ENCODE measurements at places on chromosomes 16 and 17.

DNA sequence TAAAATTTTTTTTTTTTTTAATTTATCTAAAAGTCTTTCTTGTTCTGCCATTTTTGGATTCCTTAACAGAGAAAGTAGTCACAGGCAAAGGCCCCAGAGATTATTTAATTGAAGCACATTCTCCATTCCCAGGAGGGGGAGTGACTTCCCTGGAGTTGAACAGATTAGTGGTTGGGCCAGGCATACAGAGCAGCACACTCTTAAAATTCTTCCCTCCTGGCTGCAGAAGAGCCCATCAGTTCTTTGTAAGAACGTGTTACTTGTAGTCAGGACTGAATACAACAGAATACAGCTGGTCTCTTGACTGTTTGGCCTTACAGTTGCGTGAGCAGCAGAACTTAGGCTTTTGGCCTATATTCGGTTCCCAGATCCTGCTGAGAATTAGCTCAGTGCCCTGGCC is 1.8 kb downstream of the ALKBH5 start:
- peak; percentile 17 for DNase-seq

GRCh38 chr17:74803388-74803930 is 27.3 kb upstream of the NAT9 start:
- no peak for DNase-seq

- no peak for DNase-seq
Measured at GRCh38 chr17:76351526-76352071, 2.1 kb downstream of the PRPSAP1 start.

GRCh38 chr16:70683146-70683944 is 2.5 kb downstream of the MTSS2 start:
- no peak for DNase-seq

DNA sequence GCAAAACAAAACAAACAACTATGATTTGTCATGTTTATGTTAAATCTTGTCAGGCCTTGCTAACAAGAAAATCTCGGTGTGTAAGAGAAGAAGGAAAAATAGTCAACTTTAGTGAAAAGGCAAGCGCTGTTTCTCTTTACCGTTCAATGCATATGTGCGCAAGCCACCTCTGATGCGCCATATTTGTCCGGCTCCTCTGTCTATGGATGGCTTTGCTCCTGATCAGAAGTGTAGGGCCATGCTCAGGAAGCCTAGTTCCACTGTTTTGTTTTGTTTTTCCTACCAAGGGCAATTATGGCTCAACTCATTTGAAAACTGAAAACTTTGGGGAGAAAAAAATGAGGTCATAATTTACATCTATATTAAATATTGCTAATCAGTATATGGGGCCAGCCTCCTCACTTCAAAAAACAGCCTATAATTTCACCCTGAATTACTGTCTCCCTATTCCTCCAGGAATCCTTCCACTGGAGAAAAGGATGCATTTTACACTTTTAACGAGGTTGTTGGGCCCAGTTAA is 4.5 kb downstream of the MAF start:
- DNase-seq, result no peak

GRCh38 chr17:32976131-32976530 is 15.5 kb upstream of the SPACA3 start:
- DNase-seq, result no peak

DNA sequence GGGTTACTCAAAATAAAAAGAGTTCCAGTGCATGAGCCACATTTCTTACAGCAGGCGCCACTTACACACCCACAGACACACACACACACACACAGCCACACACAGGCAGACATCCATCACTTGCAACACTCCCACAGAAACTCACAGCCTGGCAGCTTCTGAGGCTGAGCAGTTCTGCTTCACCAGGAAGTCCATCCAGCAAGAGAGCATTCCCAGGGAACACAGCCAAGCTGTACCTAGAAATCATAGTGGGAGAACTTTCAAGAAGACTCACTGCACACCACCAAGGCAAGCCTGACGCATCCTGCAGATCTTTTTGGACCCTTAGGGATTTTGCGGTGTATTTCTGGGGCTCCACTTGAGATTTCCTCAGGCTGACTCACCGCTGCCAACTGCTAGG is 140.9 kb upstream of the WSB1 start:
- peak; percentile 3 for DNase-seq

- DNase-seq, result no peak
Measured at GRCh38 chr17:64779376-64780095, 117.4 kb upstream of the SMURF2 start.

GRCh38 chr17:146546-146945 is 9.2 kb downstream of the SCGB1C2 start:
- DNase-seq, result no peak

DNA sequence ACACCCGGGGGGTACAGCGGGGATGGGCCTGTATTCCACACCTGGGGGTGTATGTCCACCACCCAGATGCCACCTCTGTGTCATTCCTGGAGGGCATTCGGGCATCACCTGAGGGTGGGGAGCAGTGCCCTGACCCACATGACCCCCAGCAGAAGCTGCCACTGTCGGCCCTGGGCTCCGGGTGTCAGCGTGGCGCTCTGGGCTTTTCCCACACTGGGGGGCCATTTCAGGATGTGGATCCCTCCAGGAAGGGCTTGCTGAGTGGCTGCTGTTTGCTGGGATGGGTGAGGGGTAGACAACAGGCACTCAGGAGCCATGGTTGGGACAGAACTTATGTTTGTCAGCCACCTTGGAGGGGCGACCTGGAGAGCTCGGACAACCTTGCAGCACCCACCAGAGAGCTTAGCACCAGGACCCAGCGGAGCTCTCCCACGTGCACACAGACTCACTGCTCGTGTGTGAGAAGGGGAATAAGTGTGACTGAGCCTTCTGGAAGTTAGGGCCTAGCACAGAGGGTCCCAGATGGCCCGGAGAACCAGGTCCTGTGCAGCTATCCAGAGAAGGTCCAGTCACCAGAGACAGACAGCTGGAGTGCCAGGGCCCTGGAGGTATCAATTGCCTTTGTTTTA is 102.7 kb downstream of the METRNL start:
- no peak for DNase-seq

DNA sequence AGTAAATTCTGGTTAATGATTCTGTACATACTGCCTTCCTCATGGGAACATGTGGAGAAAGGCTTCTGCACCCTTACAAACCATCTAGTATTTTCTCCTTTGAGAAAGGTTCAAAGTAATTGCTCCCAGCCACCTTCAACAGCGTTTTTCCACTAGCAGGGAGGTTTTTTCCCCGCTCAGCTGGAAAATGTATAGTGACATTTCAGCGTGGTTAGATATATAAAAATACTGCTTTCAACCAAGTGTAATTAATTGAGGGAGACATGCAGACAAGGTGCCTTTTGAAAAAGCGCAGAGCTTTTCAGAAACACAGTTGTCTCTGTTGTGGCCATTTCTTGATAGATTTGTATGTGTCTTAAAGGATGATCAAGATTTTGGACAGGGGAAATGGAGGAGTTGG is 5.1 kb downstream of the BMERB1 start:
- no peak for DNase-seq

DNA sequence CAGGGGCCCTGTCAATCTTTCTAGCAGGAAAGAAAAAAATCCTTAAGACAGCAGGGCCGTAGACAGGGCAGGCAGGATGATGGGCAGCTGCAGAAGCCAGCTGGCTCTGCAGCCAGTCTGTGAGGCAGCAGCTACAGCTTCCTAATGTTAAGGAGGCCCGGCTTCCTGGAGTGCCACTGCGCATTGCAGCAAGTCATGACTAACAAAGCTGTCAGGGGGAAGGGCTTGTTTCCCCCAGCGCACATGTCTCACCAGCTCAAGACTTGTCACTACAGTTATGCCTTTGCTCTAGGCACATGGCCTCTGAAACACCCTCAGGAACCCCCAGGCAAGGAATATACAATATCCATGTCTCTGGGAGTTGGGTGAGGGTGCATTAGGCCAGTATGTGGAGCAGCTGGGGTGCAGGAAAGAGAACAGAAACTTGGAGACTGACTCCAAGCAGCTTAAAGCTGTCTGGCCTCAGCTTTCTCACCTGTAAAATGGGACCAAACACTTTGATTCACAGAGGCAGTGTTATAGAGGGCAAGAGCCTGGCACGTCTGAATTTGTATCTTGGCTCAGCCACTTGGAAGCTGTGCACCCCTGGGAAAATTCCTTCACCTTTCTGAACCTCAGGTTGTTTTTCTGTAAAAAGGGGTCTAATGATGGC is 220.0 kb downstream of the HAPSTR1 start:
- peak; percentile 16 for DNase-seq
